ENCODE measurements at places on chromosomes 13 and 19. TPM values are rescaled to one million over a fixed set of nuclear protein-coding genes. Genes with fewer than 3 reads are reported as not detected.

DNA sequence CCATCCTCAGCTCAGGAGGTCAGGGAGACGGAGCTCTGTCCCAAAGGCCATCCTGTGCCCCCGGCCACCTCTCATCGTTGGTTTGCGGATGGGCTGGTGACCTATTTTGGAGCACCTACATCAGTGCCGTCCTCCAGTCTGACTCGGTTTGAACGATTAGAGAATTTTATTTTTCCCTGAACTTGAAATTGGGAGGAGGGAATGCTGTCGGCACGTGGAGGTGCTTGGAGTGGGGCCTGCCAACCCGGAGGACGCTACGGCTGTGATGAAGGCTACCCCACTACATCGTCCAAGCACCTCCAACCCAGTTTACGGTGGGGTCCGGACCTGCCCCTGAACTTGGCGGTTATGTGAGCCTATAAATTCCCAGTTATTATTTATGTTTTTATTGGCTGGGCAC lies 3.0 kb upstream of the ZNF554 start:
- H3K4me3 ChIP-seq: no peak overlapping the region
- H3K36me3 ChIP-seq: no peaks in the 10 kb centered on the region
- no peaks in the 10 kb centered on the region for H3K27me3 ChIP-seq
- H3K27ac ChIP-seq: no peak overlapping the region
- no peak for DNase-seq

- H3K27ac ChIP-seq: no peak overlapping the region
- no peak overlapping the region for H3K4me3 ChIP-seq
- no peaks in the 10 kb centered on the region for H3K27me3 ChIP-seq
- H3K36me3 ChIP-seq: no peaks in the 10 kb centered on the region
- DNase-seq: no peak
- H3K4me1 ChIP-seq: no peaks in the 10 kb centered on the region
Observed at GRCh38 chr19:35353635-35354034, 4.6 kb upstream of the FFAR3 start.

- peaks cover 17% of the 10 kb centered on the region for H3K4me1 ChIP-seq
- no peaks in the 10 kb centered on the region for H3K27me3 ChIP-seq
- no peak overlapping the region for H3K27ac ChIP-seq
- H3K36me3 ChIP-seq: peaks cover 9% of the 10 kb centered on the region
- peak overlapping the region; percentile 98 for H3K4me3 ChIP-seq
- DNase-seq: no peak
Observed at GRCh38 chr19:1094655-1094977, 559 bp downstream of the POLR2E start.

DNA sequence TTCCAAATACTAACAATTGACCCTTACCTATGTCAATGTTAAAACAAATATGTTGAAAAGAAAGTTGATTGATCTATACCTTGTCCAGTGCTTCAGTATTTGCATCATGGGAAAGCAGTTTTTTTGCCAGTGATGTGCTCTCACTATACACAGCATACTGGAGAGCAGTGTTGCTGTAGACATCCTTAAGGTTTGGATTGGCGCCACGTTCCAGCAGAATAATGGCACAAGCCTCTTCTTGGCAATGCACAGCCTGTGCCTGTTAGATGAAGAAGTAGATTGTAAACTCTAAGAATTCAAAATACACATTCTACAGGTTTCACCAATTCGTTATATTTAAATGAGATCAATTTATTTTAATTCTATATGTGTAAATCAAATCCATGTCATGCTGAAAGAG lies 43.9 kb upstream of the C1QTNF9B start:
- DNase-seq: no peak
- no peaks in the 10 kb centered on the region for H3K36me3 ChIP-seq
- H3K27ac ChIP-seq: no peak overlapping the region
- H3K4me1 ChIP-seq: no peaks in the 10 kb centered on the region
- no peak overlapping the region for H3K4me3 ChIP-seq

GRCh38 chr19:42048992-42049391 lies 21.0 kb downstream of the GRIK5 start:
- no peak overlapping the region for H3K4me3 ChIP-seq
- DNase-seq: no peak
- peaks cover 16% of the 10 kb centered on the region for H3K36me3 ChIP-seq
- H3K27ac ChIP-seq: no peak overlapping the region

GRCh38 chr13:67048084-67048820 lies 181.9 kb downstream of the PCDH9 start:
- no peak overlapping the region for H3K27ac ChIP-seq
- no peaks in the 10 kb centered on the region for H3K27me3 ChIP-seq
- H3K4me1 ChIP-seq: peaks cover 9% of the 10 kb centered on the region

- H3K4me1 ChIP-seq: peaks cover 20% of the 10 kb centered on the region
- H3K36me3 ChIP-seq: peaks cover 10% of the 10 kb centered on the region
- no peaks in the 10 kb centered on the region for H3K27me3 ChIP-seq
- peak overlapping the region; percentile 92 for H3K4me3 ChIP-seq
Observed at GRCh38 chr19:36837176-36837905, 846 bp downstream of the ZNF790 start.

- no peak overlapping the region for H3K27ac ChIP-seq
- no peak for DNase-seq
- no peaks in the 10 kb centered on the region for H3K27me3 ChIP-seq
- no peaks in the 10 kb centered on the region for H3K4me1 ChIP-seq
- H3K4me3 ChIP-seq: no peak overlapping the region
- no peaks in the 10 kb centered on the region for H3K36me3 ChIP-seq
Observed at GRCh38 chr13:44778761-44779484, 202.8 kb upstream of the TSC22D1 start.

- H3K27me3 ChIP-seq: no peaks in the 10 kb centered on the region
- H3K36me3 ChIP-seq: no peaks in the 10 kb centered on the region
- no peak overlapping the region for H3K27ac ChIP-seq
- no peaks in the 10 kb centered on the region for H3K4me1 ChIP-seq
- DNase-seq: no peak
- H3K4me3 ChIP-seq: no peak overlapping the region
Observed at GRCh38 chr13:64078025-64078424, 2662.4 kb upstream of the PCDH20 start.

DNA sequence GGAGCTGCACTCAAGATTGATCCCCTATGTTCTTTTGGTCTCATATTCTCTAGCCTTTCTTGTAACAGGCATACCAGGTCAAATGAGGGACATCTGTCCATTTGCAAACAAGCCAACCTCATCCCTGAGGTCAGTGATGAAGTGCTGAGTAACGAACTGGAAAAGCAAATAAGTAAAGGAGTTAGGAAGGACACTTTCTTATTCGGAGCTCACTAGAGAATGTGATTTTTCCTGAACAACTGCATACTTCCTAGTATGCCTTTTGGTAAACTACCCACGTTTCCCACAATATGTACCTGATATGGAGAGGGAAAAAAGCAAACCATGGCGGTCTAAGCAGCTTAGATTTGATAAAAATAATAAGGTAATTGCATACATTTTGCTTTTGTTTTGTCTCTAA lies 91.0 kb upstream of the MYCBP2 start:
- no peaks in the 10 kb centered on the region for H3K27me3 ChIP-seq
- H3K36me3 ChIP-seq: no peaks in the 10 kb centered on the region
- H3K27ac ChIP-seq: no peak overlapping the region
- peaks cover 3% of the 10 kb centered on the region for H3K4me1 ChIP-seq

DNA sequence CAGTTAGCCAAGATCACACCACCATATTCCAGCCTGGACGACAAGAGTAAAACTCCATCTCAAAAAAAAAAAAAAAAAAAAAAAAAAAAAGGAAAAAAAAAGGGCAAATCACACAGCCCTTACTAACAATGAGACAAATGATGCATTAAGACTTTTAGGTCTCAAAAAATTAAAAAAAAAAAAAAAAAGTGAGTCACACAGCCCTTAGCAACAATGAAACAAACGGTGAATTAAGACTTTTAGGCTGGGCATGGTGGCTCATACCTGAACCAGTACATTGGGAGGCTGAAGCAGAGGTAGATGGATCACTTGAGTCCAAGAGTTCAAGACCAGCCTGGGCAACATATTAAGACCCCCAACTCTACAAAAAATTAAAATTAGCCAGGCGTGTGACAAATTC lies 32.4 kb upstream of the EIF3G start:
- no peak overlapping the region for H3K27ac ChIP-seq
- H3K4me1 ChIP-seq: no peaks in the 10 kb centered on the region
- no peak overlapping the region for H3K4me3 ChIP-seq

GRCh38 chr13:24624801-24625231 lies 55.4 kb upstream of the ATP12A start:
- H3K27me3 ChIP-seq: no peaks in the 10 kb centered on the region
- H3K4me3 ChIP-seq: no peak overlapping the region
- no peak for DNase-seq
- no peaks in the 10 kb centered on the region for H3K4me1 ChIP-seq

DNA sequence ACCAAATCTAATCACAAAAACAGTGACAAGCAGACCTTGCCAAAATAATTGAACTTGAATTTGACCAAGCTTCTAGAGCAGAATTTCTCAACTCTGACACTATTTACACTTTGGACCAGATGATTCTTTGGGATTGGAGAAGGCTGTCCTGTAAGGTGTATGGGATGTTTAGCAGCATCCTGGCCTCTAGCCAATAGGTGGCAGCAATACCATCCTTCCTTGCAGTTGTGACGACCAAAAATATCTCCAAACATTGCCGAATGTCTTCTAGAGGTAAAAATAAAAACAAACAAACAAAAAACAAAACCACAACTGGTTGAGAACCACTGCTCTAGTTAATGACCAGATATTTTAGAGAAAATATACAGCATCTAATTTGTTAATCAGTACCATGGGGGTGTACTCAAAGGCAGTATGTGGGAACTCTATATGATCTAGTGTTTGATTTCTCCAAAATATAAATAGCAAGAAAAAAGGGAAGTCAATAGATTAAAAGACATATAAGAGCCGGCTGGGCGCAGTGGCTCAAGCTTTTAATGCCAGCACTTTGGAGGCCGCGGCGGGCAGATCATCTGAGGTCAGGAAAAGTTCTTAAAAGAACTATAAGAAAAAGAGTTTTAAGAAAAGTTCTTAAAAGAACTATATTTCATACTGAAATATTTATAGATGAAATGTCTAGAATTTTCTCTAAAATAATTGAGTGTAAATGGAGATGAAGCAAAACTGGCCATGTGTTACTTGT lies 60.9 kb upstream of the ZNF527 start:
- H3K4me3 ChIP-seq: no peak overlapping the region
- peaks cover 7% of the 10 kb centered on the region for H3K4me1 ChIP-seq
- no peak overlapping the region for H3K27ac ChIP-seq
- no peaks in the 10 kb centered on the region for H3K36me3 ChIP-seq
- no peaks in the 10 kb centered on the region for H3K27me3 ChIP-seq

DNA sequence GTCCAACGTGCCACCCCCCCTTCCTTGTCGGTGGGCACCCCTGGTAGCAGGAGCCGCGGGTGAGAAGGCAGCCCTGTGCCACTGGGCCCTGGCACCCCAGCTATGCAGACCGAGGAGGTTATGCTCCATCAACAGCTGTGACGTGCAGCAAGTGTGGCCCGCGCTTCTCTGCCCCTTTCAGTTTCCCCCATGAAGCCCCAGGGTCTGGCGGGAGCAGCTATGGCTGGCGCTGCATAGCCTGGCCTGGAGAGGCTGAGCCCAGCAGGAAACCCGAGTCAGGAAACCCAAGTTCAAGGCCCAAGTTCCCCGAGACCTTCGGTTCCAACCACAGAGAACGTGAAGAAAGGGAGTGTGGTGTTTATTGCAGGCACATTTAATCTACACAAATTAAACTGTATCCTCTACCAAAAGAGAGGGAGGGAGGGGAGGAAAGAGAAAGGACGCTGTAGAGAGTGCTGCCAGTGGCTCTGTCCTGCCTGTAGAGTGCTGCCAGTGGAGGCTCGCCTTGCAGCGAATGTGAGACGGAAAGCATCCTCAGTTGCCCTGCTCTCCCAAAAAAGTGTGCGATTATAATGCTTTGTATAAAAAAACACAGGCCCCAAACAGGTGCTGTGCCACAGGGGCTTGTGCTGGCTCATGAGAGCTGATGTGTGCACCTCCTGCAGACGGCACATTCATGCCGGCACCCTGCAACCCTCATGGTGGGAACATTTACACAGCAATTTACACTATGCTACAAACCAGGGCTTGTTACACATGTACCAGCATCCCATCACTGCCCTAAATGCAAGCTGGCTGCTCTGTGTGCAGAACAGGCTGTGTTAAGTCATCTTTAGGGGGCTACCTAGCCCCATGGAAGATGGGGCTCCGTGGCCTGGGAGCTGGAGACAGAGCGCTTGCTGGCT lies 16.3 kb downstream of the POP4 start:
- no peak for DNase-seq
- H3K4me1 ChIP-seq: no peaks in the 10 kb centered on the region
- H3K27ac ChIP-seq: no peak overlapping the region
- H3K4me3 ChIP-seq: no peak overlapping the region
- H3K27me3 ChIP-seq: no peaks in the 10 kb centered on the region

- H3K27ac ChIP-seq: no peak overlapping the region
- peaks cover 13% of the 10 kb centered on the region for H3K4me1 ChIP-seq
- no peaks in the 10 kb centered on the region for H3K27me3 ChIP-seq
- DNase-seq: no peak
- no peak overlapping the region for H3K4me3 ChIP-seq
Observed at GRCh38 chr13:99296398-99296797, 10.8 kb downstream of the GPR183 start.

DNA sequence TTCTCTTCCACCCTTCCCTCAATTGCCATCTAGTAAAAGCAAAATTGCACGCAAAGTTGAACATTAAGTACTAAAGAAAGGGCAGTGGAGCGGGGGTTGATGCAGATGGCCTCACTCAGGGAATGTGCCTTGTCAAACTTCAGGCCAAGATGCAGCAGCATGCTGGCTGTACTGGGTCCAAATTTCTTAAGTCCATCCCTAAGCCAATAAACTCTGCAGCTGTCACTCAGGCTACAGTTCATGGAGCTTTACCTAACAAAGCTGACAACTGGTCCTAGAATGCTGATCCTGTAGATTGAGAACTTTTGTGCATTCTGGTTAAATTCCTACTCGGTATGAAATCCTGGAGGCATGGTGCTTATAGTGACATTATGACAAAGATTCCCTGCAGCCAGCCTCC lies 88.4 kb downstream of the FOXO1 start:
- no peak overlapping the region for H3K27ac ChIP-seq
- H3K27me3 ChIP-seq: no peaks in the 10 kb centered on the region
- H3K4me3 ChIP-seq: no peak overlapping the region
- H3K36me3 ChIP-seq: no peaks in the 10 kb centered on the region
- DNase-seq: no peak

The OR4F17 gene
- not detected for total RNA-seq

The MEDAG gene
- total RNA-seq: 634 TPM

The VSTM1 gene
- total RNA-seq: not detected

The OR10H3 gene
- total RNA-seq: not detected

The MBD3L2 gene
- not detected for total RNA-seq

The TEX29 gene
- total RNA-seq: not detected

All from thoracic aorta (tissue), 2 donors.